Stimulated activated CD8-positive, alpha-beta memory T cell treated with anti-CD3 and anti-CD28 coated beads, Interleukin-12 subunit alpha, Interleukin-12 subunit beta, amount 100 ng/mL, for 1 hour (primary cell): ENCODE measurements at places on chromosomes 3 and 15.

DNA sequence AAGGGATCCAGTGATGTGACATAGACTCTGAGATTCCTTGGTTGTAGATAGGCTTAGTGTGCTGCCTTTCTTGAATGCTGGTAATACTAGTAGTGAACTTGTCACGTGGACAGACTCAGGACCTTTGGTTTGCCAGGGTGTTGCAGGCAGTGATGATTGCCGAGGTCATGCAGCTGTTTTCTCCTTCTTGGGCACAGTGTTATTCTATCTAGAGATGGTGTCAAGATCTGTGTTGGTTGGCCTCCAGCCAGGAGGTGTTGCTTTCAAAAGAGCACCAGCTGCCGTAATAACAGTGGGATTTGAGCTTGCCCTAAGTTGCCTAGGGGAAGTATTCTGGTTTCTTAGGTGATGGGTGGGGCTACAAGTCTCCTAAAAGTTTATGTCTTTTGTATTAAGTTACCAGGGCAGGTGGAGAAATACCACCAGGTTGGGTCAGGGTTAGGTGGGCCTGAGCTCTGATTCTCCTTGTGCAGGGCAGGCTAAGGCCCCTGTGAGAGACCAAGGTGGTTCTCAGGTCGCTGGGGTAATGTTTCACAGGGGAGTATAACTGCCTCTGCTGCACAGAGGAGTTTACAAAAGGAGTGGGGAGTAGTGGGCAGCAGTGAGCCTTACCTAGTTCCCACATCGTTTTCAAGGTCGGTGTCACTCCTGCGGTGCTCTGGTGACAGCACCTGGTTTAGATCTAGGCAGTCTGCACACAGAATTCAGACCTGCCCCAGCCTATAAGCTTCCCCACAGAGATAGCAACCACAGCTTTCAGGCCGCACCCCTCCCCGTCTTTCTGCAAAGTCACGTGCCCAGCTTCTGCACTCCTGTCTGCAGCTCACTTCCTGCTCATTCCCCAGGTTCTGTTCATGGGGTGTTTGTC lies 350.3 kb downstream of the DOCK3 start:
- DNase-seq: peak; percentile 56

DNA sequence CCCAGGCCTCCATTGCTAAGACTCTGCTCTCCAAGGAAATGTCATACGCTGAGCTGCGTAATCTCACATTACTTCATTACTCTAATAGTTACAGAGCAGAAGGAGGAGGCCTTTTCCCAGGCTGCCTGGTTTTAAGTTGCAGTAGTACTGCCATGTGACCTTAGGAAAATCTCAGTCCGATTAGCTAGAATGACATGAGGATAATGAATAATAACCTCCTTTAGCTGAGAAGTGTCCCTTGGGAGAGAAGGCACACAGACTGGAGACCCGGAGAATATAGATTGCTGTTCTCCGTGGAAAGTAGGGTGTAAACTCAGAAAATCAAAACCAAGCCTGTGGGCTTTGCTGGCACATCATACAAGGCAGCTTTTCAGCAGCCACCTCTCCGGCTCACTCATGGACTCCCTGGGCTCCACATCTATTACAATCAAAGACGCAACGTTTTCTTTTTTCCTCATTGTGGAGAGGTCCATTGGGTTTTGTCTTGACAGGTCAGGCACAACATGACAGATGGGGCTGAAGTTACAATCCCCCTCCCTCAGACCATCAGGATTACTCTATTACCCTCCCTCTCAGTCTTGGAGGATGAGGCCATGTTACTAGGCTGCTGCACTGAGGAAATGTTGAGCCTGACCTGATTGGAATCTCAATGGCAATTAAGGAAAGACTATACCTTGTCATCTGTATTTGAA lies 134.8 kb upstream of the MB21D2 start:
- DNase-seq: no peak

- no peak for DNase-seq
Observed at GRCh38 chr15:64930778-64931371, 19.2 kb downstream of the ANKDD1A start.

- no peak for DNase-seq
Observed at GRCh38 chr3:150868282-150868681, 37.0 kb downstream of the MINDY4B start.

DNA sequence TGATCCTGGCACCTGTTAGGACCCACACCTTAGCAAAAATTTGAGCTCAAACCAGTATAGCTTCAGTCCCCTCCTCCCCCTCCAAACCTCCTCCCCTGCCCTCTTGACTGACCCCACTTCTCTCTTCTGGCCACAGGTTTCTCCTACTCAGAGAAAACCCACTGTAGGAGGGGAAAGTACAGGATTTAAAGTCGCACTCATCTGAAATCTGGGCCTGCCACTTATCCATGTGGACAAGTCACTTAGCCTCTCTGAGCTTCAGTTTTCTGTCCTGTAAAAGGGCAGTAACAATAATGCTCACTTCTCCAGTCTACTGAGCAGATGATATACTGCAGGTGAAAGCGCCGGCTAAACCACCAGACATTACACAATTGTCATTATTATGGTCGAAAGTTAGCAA lies 142.7 kb downstream of the MEGF11 start:
- no peak for DNase-seq

- no peak for DNase-seq
Observed at GRCh38 chr3:158568784-158569183, 2.2 kb upstream of the MLF1 start.

DNA sequence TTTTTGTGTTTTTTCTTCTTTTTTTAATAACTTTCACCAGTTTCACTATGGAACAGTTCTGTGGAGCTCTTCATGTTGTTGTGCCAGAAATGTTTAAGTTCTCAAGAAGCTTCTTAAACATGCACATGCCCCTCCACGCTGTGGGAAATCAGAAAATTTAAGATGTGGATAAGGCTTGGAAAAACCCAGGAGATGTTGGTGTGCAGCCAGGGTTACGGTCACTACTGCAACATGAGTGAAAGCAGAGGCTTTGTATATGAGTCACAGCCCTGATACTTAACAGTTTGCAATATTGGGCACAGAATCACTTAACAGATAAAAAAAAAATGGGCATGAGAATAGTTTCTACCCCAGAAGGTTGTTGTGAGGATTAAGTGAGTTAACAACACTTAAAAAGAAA lies 399.9 kb downstream of the LRTM1 start:
- DNase-seq: no peak

GRCh38 chr3:37768107-37768809 lies 93.4 kb upstream of the CTDSPL start:
- DNase-seq: no peak

- no peak for DNase-seq
Observed at GRCh38 chr3:24137334-24137733, 192.2 kb downstream of the NR1D2 start.

DNA sequence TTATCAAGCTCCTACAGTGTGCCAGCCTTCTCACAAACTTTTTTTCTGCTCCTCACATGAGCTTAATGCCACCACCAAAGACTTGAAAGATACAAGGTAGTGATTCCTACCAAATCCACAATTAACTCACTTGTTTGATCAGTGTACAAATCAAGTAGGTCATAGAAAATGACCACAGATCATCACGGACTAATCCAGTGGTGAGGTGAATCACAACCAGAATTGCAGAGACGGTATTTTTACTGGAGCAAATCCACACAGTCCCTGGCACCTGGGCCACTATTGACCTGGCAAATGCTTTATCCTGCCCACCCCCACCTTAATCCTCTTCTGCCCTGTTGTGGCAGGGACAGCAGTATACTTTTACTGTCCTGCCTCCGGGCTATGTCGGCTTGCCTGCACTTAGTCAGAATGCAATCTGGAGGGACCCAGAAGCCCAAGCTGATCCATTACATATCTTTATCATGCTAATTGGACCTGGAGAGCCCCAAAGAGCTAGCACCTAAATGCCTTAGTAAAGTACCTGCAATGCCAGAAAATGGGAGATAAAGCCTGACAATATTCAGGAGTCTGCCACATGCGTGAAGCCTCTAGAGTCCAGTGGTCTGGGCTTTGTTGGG lies 83.9 kb upstream of the CDV3 start:
- no peak for DNase-seq

DNA sequence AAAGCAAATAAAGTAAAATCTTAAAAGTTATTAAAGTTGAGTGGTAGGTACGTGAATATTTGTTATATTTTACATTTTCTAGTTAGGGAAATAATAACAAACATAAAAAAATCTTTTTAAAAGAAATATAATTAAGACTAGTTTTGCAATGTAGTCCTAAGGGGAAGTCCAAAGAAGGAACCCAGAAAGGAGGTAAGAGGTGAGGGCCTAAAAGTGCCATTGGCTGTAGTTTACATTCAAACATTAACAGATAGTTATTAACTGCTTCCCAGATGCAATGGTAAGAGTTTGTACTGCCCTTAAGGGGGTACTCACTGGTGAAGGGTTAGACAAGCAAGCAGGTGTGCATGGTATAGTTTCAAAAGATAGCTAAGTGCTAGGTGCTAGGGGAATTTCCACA lies 79.2 kb downstream of the B3GALNT1 start:
- DNase-seq: no peak

DNA sequence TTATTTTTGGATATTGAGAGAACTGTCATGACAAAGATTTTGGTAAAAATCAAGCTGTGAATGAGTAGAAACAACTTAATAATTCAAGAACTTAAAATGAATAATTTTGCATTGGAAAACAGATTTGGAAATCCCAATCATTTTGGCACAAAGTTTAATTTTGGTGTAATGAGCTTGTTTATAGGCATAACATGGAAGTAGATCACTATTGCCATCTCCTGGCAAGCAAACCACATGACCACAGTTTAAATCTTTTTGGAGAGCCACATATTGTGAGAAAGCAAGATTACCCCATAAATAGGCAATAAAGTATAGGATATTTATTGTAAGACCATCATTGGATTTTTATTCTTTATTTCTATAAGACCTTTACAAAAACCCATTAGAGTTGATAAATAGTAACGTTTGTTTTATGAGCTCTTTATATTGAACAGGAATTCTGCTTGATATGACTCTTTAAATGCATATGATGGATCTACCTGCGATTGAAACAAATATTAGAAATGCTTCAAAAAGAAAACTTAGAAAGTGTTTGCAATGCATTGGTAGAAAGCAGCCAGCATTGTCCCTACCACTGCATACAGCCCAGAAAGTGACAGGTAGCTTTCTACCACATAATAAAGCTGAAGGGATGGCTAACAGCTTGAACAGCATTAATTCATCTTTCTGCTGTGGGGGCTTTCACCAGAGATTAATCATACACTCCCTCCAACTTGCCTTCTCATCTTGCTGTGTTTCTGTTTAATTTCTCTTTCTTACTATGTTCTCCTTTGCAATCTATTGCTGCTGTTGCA lies 766.8 kb downstream of the TBL1XR1 start:
- DNase-seq: no peak

GRCh38 chr3:44584646-44585501 lies at the start of gene ZNF660:
Gene ZNF660, plus strand, starts transcription at chr3:44584964. Its CDS starts 9,230 bp downstream, at chr3:44594194.
- DNase-seq: peak; percentile 2

GRCh38 chr3:72692990-72693389 lies 155.3 kb downstream of the SHQ1 start:
- no peak for DNase-seq

GRCh38 chr3:171678971-171679492 lies 131.3 kb downstream of the PLD1 start:
- DNase-seq: no peak

DNA sequence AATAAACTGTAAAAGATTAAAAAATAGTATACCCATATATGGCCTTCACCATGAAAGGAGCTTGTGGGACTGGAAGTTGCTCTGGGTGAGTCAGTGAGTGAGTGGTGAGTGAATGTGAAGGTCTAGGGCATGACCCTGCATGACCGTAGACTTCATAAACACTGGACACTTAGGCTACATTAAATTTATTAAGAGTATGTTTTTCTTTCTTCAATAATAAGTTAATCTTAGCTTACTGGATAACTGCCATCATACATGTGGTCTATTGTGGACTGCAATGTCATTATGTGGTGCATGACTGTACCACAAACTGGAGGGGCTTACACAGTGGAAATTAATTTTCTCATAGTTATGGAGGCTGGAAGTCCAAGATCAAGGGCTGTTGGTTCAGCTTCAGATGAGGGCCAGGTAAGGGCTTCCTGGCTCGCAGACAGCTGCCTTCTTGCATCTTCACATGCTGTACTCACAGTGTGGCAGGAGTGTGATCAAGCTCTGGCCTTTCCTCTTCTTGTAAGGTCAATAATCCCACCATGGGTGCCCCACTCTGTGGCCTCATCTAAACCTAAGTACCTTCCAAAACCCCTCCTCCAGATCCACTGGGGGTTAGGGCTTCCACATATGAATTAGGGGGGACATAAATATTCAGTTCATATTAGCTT lies 40.8 kb upstream of the PRR23E start:
- no peak for DNase-seq

GRCh38 chr15:57215326-57215725 lies 161.0 kb upstream of the CGNL1 start:
- DNase-seq: no peak

DNA sequence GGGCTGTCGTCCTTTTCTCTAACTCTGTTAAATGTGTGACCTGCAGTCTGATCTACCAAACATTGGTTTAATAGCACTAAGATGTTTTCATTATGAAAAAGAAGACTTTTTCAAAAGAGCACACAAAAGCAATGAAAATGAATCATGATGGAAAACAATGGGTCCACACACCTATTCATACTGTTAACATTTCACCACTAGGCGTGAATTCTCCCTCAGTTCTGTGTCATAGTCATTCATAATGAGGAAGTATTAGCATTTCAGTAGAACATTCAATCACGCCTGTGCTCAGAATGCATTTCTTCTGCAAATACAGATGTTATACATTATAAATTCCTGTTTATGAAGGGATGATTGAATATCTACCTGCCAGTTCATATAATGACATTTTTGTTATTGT lies 35.9 kb downstream of the EIF4E3 start:
- no peak for DNase-seq

DNA sequence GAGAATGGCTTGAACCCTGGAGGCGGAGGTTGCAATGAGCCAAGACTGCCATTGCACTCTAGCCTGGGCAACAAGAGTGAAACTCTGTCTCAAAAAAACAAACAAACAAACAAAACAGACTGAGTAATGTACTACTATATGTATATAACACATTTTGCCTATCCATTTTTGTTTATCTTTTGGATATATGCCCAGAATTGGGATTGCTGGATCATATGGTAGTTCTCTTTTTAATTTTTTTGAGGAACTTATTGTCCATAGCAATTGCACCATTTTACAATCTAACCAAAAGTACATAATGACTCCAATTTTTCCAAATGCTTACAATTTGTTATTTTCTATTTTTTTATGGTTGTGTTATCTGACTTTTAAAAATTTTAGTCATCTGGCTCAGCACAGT lies 47.3 kb downstream of the GMPS start:
- DNase-seq: no peak

- DNase-seq: no peak
Observed at GRCh38 chr15:63504979-63505841, 817 bp downstream of the USP3 start.

DNA sequence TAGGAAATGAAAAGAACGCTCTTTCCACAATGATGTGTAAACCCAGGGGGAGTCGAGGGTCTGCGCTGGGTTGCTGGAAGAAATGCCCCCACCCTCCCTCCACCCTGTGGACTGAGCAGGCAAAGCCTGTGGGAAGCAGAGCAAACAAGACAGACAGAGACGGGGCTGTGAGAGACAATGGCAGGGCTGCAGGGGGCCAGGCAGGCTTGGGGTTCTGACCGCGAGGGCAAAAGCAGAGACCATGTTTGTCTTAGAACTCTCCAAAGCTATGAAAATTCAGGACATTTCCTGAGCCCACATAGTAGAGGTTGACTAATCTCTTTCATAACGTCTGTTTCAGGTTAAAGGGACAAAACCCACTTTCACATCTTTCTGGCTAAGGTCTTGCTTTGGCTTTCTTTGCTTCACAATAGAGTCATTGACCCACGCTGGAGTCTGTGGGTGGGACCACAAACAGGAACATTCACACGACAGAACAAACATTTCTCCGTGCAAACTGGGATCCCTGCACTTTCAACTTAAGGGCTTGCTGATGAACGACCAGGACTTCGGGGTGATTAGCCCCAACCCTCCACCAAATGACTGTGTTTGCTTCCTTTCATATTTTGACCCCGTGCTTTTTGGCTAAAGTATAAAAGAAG lies 156.0 kb upstream of the TPM1 start:
- no peak for DNase-seq
